Lung microvascular endothelial cell (primary cell): ENCODE measurements at places on chromosomes 1 and 21. TPM values are rescaled to one million over a fixed set of nuclear protein-coding genes. Genes with fewer than 3 reads are reported as not detected.

Gene F3
- 1.1 and 1.4 TPM in 2 replicates for total RNA-seq

Gene SPRR2E
- not detected in 2 replicates for total RNA-seq

Gene SRGAP2
- total RNA-seq = 40.3 and 77.0 TPM in 2 replicates

Gene PAQR6
- total RNA-seq = 0.22 and 0.60 TPM in 2 replicates

Gene CYP2J2
- total RNA-seq = under 0.01 and 0.20 TPM in 2 replicates

Gene C1orf87
- not detected in 2 replicates for total RNA-seq

Gene NBPF20
- total RNA-seq = 1.1 and 1.8 TPM in 2 replicates

Gene FCRL6
- total RNA-seq = not detected in 2 replicates

Gene PCNX2
- 0.20 and 2.8 TPM in 2 replicates for total RNA-seq

Gene KCNJ15
- 0.22 and 0.99 TPM in 2 replicates for total RNA-seq

Gene KCNE1
- total RNA-seq = 0.22 and 0.40 TPM in 2 replicates

Gene IGSF9
- total RNA-seq = under 0.01 TPM in 1 of 2 replicates, not detected in the other

Gene ADAMTS1
- total RNA-seq = 1.4 and 3.7 TPM in 2 replicates

Gene TMPRSS15
- not detected in 2 replicates for total RNA-seq

Gene TNFSF4
- total RNA-seq = 1.4 and 7.0 TPM in 2 replicates

Gene IL20
- not detected in 2 replicates for total RNA-seq

Gene APOBEC4
- total RNA-seq = not detected in 2 replicates

Gene RHD
- total RNA-seq = 0.20 and 0.44 TPM in 2 replicates

Gene RAB42
- total RNA-seq = 3.2 and 3.9 TPM in 2 replicates

Gene PTGFR
- under 0.01 and 0.22 TPM in 2 replicates for total RNA-seq

Gene OR2L5
- not detected in 2 replicates for total RNA-seq

Gene CFAP45
- under 0.01 and 0.22 TPM in 2 replicates for total RNA-seq

Gene SUSD4
- total RNA-seq = 0.20 and 0.44 TPM in 2 replicates

Gene LRRC38
- 0.22 and 0.40 TPM in 2 replicates for total RNA-seq

Gene DARS2
- 8.9 and 10.2 TPM in 2 replicates for total RNA-seq

Gene PRKAA2
- 1.7 and 4.0 TPM in 2 replicates for total RNA-seq

Gene BCL2L15
- under 0.01 and 0.22 TPM in 2 replicates for total RNA-seq

Gene TEX38
- under 0.01 TPM in 1 of 2 replicates, not detected in the other for total RNA-seq

Gene TSPAN2
- total RNA-seq = 0.79 and 0.87 TPM in 2 replicates

Gene GUCA2A
- not detected in 2 replicates for total RNA-seq

Gene KDF1
- not detected in 2 replicates for total RNA-seq

Gene BEND5
- 0.87 and 1.4 TPM in 2 replicates for total RNA-seq

Gene SLC35F3
- total RNA-seq = not detected in 2 replicates

Gene C1orf21
- total RNA-seq = 2.8 and 12.7 TPM in 2 replicates
